A549 treated with Mapracorat at 1 μM for 4 hours (cell line): ENCODE measurements at places on chromosomes 2 and 18. TPM values are rescaled to one million over a fixed set of nuclear protein-coding genes. Genes with fewer than 3 reads are reported as not detected.

The B3GNT7 gene
- total RNA-seq = 1.8 to 2.8 TPM (median 2.4 TPM) in 5 replicates

The MRPL30 gene
- total RNA-seq = 31.4 to 57.3 TPM (median 31.8 TPM) in 5 replicates

The RAMP1 gene
- not detected in 5 replicates for total RNA-seq

The IMP4 gene
- total RNA-seq = 143 to 180 TPM (median 159 TPM) in 5 replicates

The MZT2B gene
- total RNA-seq = 245 to 472 TPM (median 439 TPM) in 5 replicates

The SERPINB3 gene
- 0.16 to 0.27 TPM in 2 of 5 replicates, not detected in the others for total RNA-seq

The RNF125 gene
- total RNA-seq = 0.20 to 0.28 TPM (median 0.27 TPM) in 5 replicates

The MGAT4A gene
- 1.7 to 2.5 TPM (median 2.4 TPM) in 5 replicates for total RNA-seq

The RAB11FIP5 gene
- total RNA-seq = 31.8 to 36.4 TPM (median 33.6 TPM) in 5 replicates

The ECEL1 gene
- total RNA-seq = 0.08 to 0.41 TPM (median 0.19 TPM) in 5 replicates

The B4GALT6 gene
- 4.4 to 6.6 TPM (median 5.7 TPM) in 5 replicates for total RNA-seq

The STEAP3 gene
- 42.5 to 52.2 TPM (median 47.0 TPM) in 5 replicates for total RNA-seq

The UGT1A3 gene
- 0.10 to 0.31 TPM (median 0.26 TPM) in 3 of 5 replicates, not detected in the others for total RNA-seq

The ZNF892 gene
- 0.25 to 0.59 TPM (median 0.35 TPM) in 5 replicates for total RNA-seq

The RELCH gene
- 11.7 to 16.2 TPM (median 14.0 TPM) in 5 replicates for total RNA-seq

The GPR35 gene
- 0.50 to 1.1 TPM (median 0.67 TPM) in 5 replicates for total RNA-seq

The RNF144A gene
- total RNA-seq = 6.6 to 8.8 TPM (median 8.1 TPM) in 5 replicates

The KIF5C gene
- 0.30 to 0.77 TPM (median 0.35 TPM) in 5 replicates for total RNA-seq

The TWIST2 gene
- total RNA-seq = 10.0 to 17.5 TPM (median 16.6 TPM) in 5 replicates

The CD207 gene
- total RNA-seq = not detected in 5 replicates

The EVX2 gene
- total RNA-seq = not detected in 5 replicates

The DYNAP gene
- total RNA-seq = not detected in 5 replicates

The C2orf92 gene
- 0.55 to 1.2 TPM (median 0.66 TPM) in 5 replicates for total RNA-seq

The GAD1 gene
- 0.26 to 0.83 TPM (median 0.76 TPM) in 5 replicates for total RNA-seq

The TGFA gene
- 4.7 to 5.5 TPM (median 4.9 TPM) in 5 replicates for total RNA-seq

The TCF7L1 gene
- total RNA-seq = 7.8 to 10.4 TPM (median 9.9 TPM) in 5 replicates

The ST6GAL2 gene
- total RNA-seq = 13.0 to 17.3 TPM (median 16.8 TPM) in 5 replicates

The LINC00305 gene
- total RNA-seq = not detected in 5 replicates

The AMER3 gene
- total RNA-seq = not detected in 5 replicates

The FSHR gene
- not detected in 5 replicates for total RNA-seq

The ZSWIM2 gene
- not detected in 5 replicates for total RNA-seq

The SPP2 gene
- total RNA-seq = not detected in 5 replicates

The MATN3 gene
- 10.6 to 17.7 TPM (median 15.6 TPM) in 5 replicates for total RNA-seq

The TDRD15 gene
- not detected in 5 replicates for total RNA-seq

The FAM237A gene
- total RNA-seq = not detected in 5 replicates

The FEV gene
- total RNA-seq = not detected in 5 replicates

The SLC8A1 gene
- 0.26 to 0.36 TPM (median 0.34 TPM) in 5 replicates for total RNA-seq

The CDC42EP3 gene
- total RNA-seq = 74.8 to 81.9 TPM (median 77.0 TPM) in 5 replicates

The TNFRSF11A gene
- total RNA-seq = 4.8 to 9.7 TPM (median 8.3 TPM) in 5 replicates

The CRYGD gene
- not detected in 5 replicates for total RNA-seq
